ENCODE measurements at places on chromosomes 5 and 9. TPM values are rescaled to one million over a fixed set of nuclear protein-coding genes. Genes with fewer than 3 reads are reported as not detected.

ZFR gene
- 66.8 TPM for total RNA-seq

FOXD1 gene
- total RNA-seq: 0.26 TPM

GRCh38 chr9:4167079-4167671, 132.7 kb downstream of the GLIS3 start:
- no peak overlapping the region for H3K27ac ChIP-seq
- H3K27me3 ChIP-seq: no peaks in the 10 kb centered on the region
- no peak overlapping the region for H3K4me3 ChIP-seq
- DNase-seq: no peak
- no peaks in the 10 kb centered on the region for H3K4me1 ChIP-seq

NTNG2 gene
- 0.39 TPM for total RNA-seq

- DNase-seq: no peak
- no peak overlapping the region for H3K4me3 ChIP-seq
- no peaks in the 10 kb centered on the region for H3K36me3 ChIP-seq
- no peaks in the 10 kb centered on the region for H3K4me1 ChIP-seq
- no peak overlapping the region for H3K27ac ChIP-seq
- H3K27me3 ChIP-seq: no peaks in the 10 kb centered on the region
These were observed 8.4 kb downstream of the SLC1A3 start for GRCh38 chr5:36614657-36615308.

DNA sequence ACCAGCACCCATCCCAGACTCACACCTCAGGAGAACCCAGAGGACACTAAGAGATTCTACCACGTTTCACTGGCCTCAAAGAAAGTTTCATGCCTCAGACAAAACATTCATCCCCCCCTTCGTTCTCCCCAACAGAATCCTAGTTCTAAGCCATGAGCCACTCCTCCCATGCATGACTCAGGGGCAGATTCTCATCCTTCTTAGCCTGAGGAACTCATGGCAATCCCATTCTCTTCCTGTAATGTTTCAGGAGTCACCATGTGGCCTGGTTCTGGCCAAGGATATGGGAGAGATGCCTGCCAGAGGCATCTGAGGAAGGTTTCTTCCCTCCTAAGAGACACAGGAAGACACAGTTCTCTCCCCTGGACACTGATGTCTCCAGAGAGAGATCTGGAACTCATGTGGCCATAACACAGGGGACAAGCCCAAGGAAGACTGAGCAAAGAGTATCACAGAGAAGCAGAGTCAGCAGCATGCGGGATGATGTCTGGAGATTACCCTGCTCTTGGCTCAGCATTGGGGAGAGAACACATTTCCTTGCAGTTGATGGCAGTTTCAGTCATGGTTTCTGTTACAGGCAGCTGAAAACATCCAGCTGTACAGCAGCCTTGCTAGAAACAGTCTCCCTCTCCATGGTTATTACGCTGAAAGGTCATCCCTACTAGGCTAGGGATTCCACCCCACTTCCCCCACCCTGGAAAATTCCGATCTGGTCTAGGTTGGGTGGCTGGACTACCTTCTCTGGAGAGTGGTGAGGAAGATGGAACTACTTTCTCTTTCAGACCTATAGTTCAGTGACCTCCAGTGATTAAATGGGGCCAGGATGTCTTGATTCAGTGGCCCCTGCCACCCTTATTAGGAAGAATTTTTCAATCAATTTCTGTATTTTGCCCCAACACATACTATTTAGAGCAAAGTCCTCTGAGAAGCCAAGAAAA, 115.4 kb downstream of the ZNF608 start:
- H3K4me3 ChIP-seq: no peak overlapping the region
- H3K4me1 ChIP-seq: peaks cover 4% of the 10 kb centered on the region
- no peak overlapping the region for H3K27ac ChIP-seq
- no peaks in the 10 kb centered on the region for H3K36me3 ChIP-seq
- no peaks in the 10 kb centered on the region for H3K27me3 ChIP-seq

DNA sequence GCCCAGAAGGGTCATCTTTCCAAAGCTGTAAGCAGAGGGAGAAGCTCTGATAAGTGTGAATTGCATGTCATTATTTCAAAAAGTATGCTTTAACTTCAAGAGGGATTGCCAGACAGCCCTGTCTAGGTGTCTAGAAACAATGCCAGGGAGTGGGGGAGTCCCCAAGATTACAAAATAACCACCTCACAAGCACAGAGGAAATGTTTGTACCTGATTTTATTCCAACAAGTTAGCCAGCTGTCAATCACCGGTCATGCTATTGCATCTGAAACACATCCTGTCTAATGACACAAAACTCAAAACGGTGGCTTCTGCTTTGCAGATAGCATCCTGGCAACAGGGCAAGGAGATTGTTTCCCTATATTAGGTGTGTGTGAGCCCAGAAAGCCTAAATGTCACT, 154.2 kb upstream of the WWC1 start:
- DNase-seq: no peak
- no peaks in the 10 kb centered on the region for H3K27me3 ChIP-seq
- no peaks in the 10 kb centered on the region for H3K4me1 ChIP-seq
- no peaks in the 10 kb centered on the region for H3K36me3 ChIP-seq
- H3K4me3 ChIP-seq: no peak overlapping the region

- H3K27me3 ChIP-seq: no peaks in the 10 kb centered on the region
- no peaks in the 10 kb centered on the region for H3K36me3 ChIP-seq
- H3K4me1 ChIP-seq: peaks cover 2% of the 10 kb centered on the region
- DNase-seq: peak; percentile 21
These were observed 173.2 kb downstream of the RGS3 start for GRCh38 chr9:113636693-113637092.

Measured in suprapubic skin (tissue), 4 donors.